Islet precursor cell (in vitro differentiated cells): ENCODE measurements at places on chromosomes 5 and 9.

DNA sequence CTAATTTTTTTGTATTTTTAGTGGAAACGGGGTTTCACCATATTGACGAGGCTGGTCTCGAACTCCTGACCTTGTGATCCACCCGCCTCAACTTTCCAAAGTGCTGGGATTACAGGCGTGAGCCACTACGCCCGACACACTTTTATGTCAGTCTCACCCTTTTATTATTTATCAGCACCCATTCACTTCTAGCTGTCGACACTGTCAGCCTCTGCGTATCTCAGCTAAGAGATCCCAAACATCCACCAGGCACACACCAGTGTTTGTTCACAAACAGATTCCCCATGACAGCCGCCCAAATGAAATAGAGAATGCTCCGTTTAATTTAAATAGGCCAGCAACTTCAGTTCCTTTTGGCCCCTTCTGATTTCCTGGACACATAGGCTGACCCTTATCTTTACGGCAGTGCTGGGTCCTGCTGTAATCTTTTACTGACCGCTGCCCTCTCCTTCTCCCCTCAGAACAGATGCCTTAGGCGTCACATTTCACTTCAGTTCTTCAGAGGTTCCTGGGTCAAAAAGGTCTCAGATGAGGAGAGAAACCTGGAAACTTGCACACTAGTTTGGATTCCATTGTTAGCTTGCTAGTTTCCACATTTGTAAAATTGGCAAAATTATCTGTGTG is 43.1 kb upstream of the CKMT2 start:
- DNase-seq = peak; percentile 68

- DNase-seq = no peak
These were observed 4.7 kb upstream of the NUP214 start for GRCh38 chr9:131120620-131121228.

GRCh38 chr5:14465116-14465515 is 116.5 kb upstream of the OTULINL start:
- no peak for DNase-seq

DNA sequence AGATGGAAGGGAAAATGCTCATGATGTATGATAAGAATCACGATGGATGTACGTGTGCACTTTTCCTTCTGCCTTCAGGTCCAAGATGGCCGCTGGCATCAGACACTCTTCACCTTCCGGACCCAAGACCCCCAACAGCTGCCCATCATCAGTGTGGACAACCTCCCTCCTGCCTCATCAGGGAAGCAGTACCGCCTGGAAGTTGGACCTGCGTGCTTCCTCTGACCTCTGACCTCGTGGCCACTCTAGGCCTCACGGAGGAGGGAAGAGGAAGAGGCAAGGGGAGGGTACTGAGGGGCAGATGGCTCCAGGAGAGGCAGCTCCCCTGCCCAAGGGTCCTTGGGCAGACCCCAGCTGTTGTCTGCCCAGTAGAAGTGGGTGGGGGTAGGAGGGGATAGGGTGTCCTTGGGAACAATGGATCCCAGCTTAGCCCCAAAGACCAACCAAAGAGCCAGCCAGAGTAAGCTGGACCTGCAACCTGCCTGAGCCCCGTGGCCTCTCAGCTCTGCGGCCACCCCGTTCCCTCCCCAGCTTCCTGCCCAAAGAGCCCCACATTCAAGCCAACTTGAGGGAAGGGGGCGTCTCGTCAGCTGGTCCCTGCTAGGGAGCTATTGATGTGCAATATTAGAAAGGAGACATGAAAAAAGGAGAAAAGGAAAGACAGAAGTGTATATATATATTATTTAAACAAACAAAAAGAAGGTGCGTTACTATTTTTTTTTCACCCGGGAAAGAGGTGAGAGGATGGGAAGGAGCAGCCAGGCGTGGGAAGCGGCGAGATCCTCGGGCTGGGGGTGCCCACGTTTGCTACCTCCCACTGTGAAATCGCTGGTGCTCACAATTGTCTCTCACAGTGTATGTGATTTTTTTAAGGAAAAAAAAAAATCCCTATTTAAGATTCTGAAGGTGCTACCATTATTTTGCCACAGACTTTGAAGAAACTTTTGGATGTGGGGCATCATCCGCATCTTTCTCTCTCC is 12.1 kb upstream of the ORM1 start:
- peak; percentile 19 for DNase-seq

- peak; percentile 74 for DNase-seq
These were observed 576.3 kb downstream of the PDE4D start for GRCh38 chr5:59317023-59317773.

DNA sequence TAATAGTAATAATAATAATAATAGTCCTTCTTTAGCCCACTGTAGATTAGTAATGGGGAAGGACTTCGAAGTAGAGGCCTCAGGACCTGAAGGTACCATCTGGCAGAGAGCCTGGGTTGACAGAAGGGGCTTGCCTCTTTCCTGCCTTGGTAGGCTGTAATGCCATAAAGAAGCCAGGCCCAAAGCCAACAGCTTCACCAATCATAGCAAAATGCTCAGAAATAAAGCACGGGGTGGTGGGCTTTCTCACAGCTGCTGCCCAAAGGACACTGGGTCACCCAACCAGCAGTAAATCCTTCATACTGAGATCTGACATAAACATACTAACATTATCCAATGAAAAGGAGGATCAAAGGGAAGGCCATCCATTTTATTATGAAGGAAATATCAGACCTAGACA is 70.7 kb downstream of the SUSD1 start:
- DNase-seq = no peak

GRCh38 chr9:69193685-69194032 is 19.6 kb downstream of the TJP2 start:
- DNase-seq = no peak

- DNase-seq = no peak
These were observed 27.4 kb downstream of the ATPSCKMT start for GRCh38 chr5:10222326-10222725.

- DNase-seq = no peak
These were observed 2.1 kb upstream of the FOXE1 start for GRCh38 chr9:97850746-97851445.

GRCh38 chr9:105355781-105356180 is 92.1 kb upstream of the FSD1L start:
- no peak for DNase-seq

DNA sequence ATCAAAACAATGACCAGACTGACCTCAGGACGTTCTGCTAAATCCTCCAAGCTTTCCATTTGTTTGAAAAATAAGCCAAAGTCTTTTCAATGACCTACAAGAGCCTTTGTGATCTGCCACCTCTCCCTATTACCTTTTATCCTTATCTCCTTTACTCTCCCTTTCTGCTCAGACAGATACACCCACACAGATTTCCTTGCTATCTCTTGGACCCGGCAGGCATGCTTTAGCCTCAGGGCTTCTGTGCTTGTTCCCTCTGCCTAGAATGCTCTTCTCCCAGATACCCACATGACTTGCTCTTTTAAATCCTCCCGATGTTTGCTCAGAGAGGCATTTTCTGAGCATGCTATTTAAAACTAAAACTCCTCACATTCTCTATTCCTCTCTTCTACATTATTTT is 8.9 kb upstream of the ELOVL7 start:
- DNase-seq = peak; percentile 82

DNA sequence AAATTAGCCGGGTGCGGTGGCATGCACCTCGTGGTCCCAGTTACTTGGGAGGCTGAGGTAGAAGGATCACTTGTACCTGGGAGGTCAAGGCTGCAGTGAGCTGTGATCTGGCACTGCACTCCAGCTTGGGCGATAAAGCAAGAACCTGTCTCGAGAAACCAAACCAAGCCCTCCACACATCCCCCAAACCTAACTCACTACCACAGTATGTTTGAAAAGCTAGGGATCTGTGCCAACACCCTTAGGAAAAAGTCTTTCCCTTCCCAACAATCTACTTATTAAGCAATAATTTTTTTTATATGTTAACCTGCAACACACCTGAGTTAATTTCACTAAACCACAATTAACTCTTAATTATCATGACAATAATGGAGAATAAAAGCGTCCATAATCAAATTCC is 2.2 kb downstream of the UBTD2 start:
- DNase-seq = no peak

DNA sequence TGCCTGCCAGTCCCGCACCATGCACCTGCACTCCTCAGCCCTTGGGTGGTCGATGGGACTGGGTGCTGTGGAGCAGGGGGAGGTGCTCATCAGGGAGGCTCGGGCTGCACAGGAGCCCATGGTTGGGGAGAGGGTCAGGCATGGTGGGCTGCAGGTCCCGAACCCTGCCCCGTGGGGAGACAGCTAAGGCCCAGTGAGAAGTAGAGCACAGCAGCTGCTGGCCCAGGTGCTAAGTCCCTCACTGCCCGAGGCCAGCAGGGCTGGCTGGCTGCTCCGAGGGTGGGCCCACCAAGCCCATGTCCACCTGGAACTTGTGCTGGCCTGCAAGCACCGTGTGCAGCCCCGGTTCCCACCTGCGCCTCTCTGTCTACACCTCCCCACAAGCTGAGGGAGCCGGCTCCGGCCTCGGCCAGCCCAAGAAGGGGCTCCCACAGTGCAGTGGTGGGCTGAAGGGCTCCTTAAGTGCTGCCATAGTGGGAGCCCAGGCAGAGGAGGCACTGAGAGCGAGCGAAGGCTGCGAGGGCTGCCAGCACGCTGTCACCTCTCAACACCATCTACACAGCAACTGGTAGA is 88.5 kb upstream of the ELAVL2 start:
- no peak for DNase-seq

DNA sequence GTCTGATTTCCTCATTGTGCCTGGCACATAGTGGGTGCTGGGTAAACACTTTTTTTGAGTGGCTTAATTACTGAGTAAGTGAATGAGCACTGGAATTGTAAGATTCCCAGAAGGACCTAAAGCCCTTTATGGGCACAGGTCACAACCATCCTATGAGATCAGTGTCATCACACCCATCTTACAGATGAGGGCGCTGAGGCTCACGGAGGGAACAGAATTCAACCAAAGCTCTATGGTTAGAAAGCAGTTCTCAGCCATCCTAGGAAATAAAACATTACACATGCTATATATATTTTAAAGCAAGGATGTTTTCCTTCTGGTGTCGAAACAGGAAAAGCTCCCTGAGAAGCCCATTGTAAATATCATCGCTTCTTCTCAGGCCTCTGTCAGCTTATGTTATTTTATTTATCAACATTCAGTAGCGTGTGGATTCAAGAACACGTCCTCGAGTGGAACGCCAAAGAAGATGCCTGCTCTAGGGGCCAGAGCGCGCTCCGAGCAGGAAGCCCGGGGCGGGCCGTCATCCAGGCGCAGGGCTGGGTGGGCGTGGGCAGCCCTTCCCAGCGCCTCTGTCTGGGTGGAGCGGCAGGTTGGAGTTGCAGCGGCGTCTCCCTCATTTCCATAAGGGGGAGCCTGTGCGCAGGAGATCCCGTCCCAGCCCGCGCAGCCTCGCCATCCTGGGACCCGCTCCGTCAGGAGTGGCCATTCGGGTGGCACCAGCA is 155.8 kb upstream of the SMIM23 start:
- peak; percentile 90 for DNase-seq

DNA sequence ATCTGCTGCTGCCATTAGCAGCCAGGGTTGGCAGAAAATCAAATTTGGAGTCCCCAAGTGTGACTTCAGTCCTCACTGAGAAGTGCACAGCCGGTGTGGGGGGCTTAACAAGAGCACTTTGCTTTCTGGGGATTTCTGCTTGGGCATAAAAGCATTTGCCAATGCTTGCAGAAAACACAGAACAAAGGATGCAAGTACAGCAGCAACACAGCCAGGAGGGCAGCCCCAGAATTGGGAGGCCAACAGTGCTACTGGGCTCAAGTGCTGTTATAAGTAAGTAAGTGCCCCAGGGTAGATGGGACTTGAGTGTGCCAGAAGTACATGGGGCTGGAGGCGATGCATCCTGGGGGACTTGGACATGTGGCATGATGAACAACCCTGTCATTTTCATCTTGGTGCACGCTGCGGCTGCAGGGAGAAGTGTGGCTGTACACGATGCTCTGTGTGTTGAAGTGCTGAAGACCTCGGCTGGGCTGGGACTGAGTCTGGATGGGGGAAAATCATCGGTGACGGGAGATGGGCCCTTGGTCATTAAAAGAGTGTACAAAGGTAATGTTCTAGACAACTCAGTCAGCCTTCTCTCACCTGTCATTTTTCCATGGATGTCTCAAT is 73.3 kb downstream of the GOLPH3 start:
- no peak for DNase-seq

DNA sequence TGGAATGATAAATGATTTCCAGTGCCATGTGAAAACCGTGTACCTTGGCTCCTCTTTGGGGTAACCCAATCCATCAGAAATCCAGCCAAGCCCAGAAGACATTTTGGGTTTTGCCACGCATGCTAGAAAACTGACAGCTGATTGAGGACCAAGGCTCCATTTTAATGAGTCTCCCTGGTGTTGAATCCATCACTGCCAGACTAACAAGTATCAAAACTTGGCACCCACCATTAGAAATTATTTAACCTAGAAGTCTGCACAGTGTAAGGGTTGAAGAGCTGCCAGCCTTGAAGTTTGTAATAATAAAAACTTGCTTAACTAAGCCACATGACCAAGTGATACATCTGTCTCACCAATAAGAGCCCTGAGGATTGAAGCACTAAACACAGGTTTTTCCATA is 369.9 kb downstream of the DNAH5 start:
- DNase-seq = no peak
